ENCODE measurements at places on chromosomes 1 and 21.

DNA sequence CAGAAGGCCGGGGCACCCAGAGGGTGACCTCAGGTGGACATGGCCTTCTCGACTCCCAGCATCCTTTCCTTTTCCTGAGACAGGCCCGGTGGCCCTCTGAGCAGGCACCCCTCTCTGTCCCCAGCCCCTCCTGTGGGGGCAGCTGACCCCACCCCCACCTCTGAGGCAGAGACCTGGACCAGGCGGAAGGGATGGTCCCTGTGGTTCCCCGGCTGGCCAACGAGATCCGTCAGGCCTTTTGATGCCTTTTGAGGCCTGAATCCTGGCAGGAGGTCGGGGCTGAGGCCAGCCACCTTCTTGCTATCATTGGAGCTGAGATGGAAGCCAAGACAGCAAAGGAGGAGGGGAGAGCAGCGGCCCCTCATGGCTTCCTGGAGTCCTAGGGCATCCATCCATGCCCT, 50.2 kb upstream of the ACTRT2 start:
- DNase-seq = no peak

DNA sequence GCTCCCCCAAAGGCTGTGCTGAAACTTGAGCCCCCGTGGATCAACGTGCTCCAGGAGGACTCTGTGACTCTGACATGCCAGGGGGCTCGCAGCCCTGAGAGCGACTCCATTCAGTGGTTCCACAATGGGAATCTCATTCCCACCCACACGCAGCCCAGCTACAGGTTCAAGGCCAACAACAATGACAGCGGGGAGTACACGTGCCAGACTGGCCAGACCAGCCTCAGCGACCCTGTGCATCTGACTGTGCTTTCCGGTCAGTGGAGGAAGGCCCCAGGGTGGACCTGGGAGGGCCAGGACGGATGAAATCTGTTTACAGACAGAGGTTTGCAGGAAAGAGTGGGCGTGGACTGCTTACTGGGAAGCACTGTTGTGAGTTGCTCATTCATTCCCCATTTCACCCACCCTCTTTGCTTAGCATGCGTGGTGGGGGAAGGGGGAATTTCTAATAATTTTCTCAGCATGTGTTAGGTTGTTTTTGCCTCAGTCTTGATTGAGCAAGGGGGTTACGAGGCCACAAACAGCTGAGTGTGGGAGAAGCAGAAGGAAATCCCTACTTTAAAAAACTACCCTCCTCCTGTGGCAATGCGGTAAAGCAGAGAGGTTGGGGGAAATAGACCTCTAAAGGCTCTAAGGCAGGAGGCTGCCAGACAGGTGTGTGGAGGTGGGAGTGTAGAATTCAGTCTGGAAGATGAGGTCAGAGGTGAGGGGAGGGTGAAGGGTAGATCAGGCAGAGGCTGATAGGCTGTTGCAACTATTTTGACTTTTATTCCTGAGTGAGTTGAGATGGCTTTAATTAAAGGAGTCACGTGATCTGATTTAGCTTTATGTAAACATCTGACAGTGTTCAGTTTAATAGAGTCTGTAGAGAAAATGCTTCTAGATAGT, 1.3 kb downstream of the FCGR2A start:
- DNase-seq = no peak

- no peak for DNase-seq
Measured at GRCh38 chr1:248817065-248817464, 8.7 kb downstream of the SH3BP5L start.

DNA sequence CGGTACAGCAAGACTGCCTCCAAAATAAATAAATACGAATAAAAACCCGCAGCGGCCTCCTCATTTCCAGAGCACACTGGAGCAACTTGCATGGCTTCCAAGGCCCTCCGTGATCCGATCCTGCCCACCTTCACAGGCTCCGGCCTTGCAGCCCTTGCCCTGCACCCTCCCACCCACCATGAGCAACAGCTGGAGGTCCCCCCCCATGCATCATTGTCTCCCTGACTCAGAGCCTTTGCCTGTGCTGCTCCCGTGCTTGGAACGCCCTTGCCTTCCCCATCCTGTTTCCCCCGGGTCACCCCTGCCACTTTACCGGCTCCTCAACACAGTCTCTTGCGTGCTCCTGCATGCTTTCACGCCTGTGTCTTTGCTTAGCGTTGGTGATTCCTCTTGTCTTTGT, 71.0 kb upstream of the ANGPTL1 start:
- no peak for DNase-seq

DNA sequence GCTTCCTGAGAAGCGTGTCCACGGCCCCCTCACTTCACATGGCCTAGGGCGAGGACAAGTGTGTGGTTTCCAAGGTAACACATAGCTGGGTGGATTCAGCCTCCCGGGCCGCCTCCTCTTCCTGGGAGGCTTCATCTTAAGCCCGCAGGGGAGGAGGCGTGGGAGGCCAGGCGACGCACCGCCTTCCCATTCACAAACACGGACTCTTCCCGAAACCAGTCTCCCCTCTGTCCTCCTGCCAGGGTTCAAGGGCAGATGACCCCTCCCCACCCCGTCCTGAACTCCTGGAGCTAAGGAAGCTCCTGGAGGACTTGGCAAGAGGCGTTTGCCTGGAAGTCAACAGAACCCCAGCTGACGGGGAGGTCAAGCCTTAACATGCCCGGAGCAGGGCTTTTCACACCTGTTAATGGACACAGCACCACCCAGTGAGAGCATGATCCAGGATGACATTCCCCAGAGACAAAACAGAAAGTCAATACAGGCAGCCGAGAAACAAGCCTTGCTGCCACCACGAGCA, 56.7 kb downstream of the KCNN3 start:
- DNase-seq = no peak

GRCh38 chr21:17501107-17502006, 11.5 kb upstream of the CXADR start:
- DNase-seq = no peak

- no peak for DNase-seq
Measured at GRCh38 chr1:5709461-5709975, 282.7 kb downstream of the NPHP4 start.

- no peak for DNase-seq
Measured at GRCh38 chr1:190274721-190275120, 202.9 kb downstream of the BRINP3 start.

DNA sequence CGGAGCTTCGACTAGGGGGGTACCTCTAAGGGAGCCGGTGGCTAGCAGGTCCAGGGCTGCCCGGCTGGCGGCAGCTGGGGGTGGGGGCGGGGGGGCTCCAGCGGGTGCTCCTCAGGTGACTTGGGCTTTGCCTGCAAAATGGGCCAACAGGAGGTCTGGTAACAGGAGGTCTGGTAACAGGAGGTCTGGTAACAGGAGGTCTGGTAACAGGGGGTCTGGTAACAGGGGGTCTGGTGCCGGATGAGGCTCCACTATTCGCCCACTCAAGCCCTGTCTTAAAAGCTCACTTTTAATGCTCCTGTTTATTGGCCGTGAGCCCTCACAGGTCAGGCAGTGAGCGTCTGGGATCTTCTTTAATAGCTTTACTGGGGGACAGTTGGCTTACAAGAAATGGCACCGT, 40.4 kb upstream of the ACTRT2 start:
- no peak for DNase-seq

DNA sequence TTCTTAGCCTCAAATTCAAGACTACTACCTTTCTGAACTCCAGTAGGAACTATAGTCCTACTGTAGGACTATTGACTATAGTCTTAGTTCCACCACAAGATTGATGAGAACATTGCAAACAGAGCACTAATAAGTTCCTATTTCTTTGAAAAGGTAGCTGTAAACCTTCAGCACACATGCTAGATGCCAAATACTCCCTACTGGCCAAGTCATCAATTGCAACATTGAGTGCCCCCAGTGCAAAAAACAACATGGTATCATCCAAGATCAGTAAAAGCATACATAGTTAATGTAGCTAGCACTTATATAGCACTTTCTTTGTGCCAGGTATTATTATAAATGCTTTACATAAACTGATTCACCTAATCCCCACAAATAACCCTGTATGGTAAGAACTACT, 99.8 kb downstream of the MRPL39 start:
- no peak for DNase-seq

- no peak for DNase-seq
Measured at GRCh38 chr1:91846007-91846638, 39.8 kb downstream of the TGFBR3 start.

DNA sequence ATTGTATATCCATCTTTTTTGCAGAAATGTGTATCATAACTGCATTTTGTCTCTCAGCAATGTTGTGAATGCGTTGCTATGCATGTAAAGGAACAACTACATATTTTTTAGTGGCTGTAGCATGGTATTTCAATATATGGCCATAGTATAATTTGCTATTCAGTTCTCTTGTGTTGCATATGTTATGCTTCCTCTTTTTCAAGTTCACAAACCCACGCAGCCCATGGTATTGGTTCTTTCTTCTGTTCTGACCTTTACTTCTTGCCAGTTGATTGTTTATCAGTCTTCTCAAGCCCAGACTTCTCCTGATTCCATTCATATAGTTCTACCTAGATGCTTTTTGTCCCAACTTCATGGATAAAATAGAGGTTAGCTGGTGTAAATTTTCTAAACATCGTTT, 6.1 kb downstream of the SLC22A15 start:
- no peak for DNase-seq

DNA sequence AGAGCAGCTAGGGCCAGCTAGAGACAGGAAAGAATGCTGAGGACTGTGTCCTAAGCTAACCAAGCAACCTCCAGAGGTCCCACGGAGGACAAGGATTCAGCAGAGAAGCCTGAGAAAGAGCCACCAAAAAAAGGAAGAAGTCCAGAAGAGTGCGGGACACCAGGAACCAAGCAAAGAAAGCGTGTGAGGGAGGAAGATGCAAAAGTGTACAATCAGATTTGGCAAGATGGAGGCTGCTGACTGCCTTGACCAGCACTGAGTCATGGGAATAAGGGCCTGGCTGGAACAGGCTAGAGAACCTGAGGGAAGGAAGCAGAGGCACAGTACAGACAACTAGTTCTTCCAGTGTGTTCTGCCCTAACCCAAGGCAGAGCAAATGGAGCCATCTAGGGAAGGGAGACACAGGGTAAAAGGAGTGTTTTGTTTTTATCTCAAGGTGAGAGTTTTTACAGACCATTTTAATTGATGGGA, 18.5 kb downstream of the TP53BP2 start:
- no peak for DNase-seq

GRCh38 chr1:8395433-8395866, 77.5 kb downstream of the SLC45A1 start:
- no peak for DNase-seq

- no peak for DNase-seq
Measured at GRCh38 chr1:204250428-204251030, 36.7 kb upstream of the GOLT1A start.
